ENCODE measurements at places on chromosomes 6 and 20.

- DNase-seq, result no peak
Measured at GRCh38 chr6:78618970-78619369, 248.4 kb upstream of the IRAK1BP1 start.

- no peak for DNase-seq
Measured at GRCh38 chr6:24902782-24903181, 33.0 kb downstream of the RIPOR2 start.

DNA sequence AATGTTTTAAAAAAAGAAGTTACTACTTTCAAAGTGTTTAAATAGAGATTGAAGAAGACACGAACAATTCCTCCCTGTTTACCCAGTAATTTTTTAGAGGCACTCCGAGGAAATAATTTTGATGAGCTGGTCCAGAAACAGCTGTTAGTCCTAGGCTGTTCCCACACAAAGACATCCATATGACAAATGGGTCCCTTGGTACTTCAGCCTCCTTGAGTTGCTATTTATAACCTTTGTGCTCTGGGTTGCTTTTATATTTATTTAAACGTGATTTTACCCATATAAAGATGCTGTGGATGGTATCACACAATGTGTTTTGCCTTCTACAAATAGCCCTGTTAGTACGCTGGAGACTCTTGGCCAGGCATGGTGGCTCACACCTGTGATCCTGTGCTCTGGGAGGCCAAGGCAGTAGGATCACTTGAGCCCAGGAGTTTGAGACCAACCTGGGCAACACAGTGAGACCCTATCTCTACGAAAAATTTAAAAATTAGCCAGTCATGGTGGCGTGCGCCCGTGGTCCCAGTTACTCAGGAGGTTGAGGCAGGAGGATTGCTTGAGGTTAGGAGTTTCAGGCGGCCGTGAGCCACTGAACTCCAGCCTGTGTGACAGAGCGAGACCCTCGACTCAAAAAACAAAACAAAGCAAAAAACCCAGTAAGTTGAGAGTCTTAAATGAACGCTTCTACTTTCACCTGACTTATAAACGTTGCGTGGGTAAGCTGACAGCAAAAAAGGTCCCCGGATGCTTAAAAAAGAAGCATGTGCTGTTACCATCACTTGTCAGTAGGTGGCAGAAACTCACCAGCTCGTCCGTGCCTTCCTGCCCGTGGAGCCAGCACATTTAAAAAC is 56.9 kb upstream of the ARMH2 start:
- DNase-seq, result peak; percentile 32

- no peak for DNase-seq
Measured at GRCh38 chr6:61809004-61809595, 476.9 kb downstream of the KHDRBS2 start.

DNA sequence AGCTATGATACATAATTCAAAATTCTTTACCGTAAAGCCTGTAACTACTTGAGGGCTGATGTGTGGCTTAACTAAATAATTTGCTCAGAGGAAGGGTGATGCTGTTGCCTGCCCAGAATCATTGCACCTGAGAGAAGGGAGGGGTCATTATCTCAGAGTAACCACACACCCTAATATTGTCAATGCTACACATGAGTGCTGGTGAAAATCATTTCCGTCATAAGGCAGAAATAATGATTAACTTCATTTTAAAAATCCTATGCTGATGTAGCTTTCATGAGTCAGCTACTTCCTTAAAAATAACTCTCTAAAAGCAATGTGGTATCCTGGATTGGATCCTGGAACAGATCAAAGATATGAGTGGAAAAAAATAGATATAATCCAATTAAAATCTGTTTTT is 146.4 kb upstream of the FAM83B start:
- no peak for DNase-seq

DNA sequence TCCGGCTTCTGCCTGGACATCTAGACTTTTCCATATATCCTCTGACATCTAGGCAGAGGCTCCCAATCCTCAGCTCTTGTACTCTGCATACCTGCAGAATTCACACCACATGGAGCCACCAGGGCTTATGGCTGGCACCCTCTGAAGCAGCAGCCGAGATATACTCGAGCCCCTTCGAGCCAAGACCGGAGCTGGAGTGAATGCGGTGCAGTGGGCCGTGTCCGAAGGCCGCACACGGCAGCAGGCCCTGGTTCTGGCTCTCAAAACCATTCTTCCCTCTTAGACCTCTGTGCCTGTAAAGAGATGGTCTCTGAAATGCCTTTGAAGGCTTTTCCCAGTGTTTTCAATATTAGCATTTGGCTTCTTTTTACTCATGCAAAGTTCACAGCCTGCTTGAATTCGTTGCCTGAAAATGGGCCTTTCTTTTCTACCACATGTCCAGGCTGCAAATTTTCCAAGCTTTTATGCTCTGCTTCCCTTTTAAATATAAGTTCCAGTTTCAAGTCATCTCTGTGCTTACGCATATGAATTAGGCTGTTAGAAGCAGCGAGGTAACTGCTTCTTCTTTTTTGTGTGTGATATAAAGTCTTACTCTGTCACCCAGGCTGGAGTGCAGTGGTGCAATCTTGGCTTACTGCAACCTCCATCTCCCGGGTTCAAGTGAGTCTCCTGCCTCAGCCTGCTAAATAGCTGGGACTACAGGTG is 3.8 kb upstream of the SIRPB1 start:
- no peak for DNase-seq

GRCh38 chr20:33024609-33025317 is 6.7 kb upstream of the BPIFB6 start:
- no peak for DNase-seq

DNA sequence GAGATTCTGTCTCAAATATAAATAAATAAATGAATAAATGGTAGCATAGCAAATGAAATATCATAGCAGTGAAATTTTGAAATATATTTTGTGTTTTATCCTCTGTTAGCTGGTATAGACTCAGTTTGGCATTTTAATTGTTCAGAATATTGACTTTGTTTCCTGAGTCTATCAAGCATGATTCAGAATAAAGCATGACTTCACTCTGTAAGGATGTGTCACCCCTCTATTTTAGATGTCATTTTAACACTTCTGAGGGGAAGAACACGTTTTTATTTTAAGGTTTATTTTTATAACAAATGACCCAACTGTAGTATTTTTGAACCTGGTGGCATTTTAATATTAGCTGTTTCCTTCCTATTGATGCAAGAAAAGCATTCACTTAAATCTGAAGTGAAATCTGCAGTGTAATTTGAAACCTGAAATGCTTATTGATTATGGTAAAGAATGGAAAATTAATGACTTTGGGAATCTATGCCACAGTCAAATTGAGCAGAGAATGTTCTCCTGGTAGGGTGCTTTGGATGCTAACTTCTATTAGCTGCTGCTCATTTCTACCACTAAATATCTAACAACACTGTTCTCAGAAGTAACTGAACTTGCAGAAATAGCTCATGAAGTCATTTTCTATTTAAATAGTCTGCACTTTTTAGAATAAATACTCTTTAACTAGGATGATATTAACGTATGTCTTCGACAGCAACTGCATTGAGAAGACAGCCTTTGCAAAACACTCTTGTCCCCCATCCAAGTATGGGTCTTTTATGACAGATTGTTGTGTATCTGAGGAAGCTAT is 114.2 kb downstream of the SOX4 start:
- DNase-seq, result no peak

GRCh38 chr20:21496452-21496851 is 17.4 kb downstream of the NKX2-2 start:
- no peak for DNase-seq

- DNase-seq, result no peak
Measured at GRCh38 chr20:3383878-3384495, 23.5 kb downstream of the DNAAF9 start.

GRCh38 chr20:15928946-15929345 is 644.3 kb downstream of the KIF16B start:
- DNase-seq, result no peak

DNA sequence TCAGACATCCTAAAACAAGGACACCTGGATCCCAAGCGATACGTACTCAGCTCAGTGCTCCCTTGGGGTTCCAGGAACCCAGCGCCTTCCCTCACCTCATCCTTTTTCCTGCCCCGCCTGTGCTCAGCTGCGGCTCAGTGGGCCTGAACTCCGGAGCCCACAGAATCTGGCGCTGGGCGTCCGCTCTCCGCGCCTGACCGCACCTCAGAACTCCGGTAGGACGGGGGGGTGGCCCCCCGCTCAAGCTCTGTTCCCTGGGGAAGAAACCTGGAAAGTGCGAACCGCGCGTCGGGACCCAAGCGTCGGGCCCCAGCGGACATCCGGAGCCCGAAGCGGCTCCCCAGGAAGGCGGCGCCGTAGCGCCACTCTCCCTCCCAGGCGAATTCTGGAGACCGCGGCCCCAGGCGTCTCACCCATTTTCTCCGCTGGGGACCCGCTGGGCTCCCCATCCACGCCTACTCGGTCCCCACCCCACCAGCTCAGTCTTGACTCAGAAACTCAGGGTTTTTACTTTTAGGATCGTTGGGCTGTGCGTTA is 336 bp upstream of the LY6G5C start:
- no peak for DNase-seq
